ENCODE measurements at places on chromosomes 1 and 21.

DNA sequence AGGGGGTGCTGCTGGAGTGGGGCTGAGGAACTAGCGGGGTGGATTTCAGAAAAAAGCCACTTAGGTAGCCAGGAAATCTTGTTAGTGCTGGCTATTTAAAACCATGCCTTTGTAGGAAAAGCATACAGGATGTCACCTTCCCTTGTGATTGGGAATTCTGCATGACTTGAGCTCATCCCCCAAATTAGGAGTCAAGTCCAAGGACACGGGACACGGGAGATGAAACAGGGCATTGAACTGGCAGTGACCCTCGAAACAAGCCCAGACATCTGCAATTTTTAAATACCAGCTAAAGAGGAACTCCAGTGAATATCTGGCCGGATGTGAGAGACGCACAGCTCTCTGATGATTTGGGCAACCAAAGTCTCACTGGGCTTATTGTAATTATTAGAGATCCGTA, 32.8 kb downstream of the C2CD2 start:
- DNase-seq = no peak

- DNase-seq = no peak
These were observed 56.5 kb upstream of the ADAR start for GRCh38 chr1:154664331-154665002.

- DNase-seq = no peak
These were observed 19.6 kb downstream of the UBR4 start for GRCh38 chr1:19190468-19190867.

GRCh38 chr21:25893191-25893590, 158.4 kb downstream of the GABPA start:
- DNase-seq = no peak

DNA sequence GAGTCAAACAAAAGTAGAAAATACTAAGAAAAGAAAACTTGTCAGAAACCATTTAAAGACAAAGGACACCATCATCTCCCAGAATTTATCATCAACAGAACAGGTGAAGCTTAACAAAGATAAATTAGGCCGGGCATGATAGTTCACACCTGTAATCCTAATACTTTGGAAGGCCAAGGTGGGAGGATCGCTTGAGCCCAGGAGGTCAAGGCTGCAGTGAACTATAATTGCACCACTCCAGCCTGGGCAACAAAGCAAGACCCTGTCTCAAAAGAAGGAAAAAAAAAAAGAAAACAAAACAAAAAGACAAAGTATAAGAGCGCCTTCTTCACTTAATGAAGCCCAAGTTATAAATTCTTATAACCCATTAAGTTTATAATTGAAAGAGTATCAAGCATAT, 25.6 kb downstream of the RERE start:
- no peak for DNase-seq

DNA sequence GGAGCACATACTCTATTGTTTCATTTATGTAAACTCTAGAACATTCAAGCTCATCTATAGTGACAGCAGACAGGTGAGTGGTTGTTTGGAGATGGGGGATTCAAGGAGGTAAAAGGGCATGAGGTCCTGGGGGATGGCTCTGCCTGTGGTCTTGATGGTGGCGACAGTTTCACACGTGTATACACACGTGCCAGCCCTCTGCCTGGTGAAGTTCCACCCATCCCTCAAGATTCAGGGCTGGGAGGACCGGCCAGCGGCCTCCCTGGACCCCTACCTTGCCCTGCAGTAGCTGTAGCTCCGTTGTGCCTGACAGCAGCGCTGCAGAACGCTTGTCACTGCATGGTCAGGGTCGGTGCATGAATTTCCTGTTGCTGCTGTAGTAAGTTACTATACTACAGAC, 38.9 kb upstream of the UTS2 start:
- DNase-seq = no peak
